Activated naive CD8-positive, alpha-beta T cell treated with anti-CD3 and anti-CD28 coated beads for 36 hours (primary cell): ENCODE measurements at places on chromosomes 12 and 14. TPM values are rescaled to one million over a fixed set of nuclear protein-coding genes. Genes with fewer than 3 reads are reported as not detected.

The TRMT61A gene
- total RNA-seq: 20.6 TPM

The HNRNPC gene
- 1,302 TPM for total RNA-seq

The RERG gene
- total RNA-seq: not detected

The NID2 gene
- total RNA-seq: not detected

The CPNE6 gene
- total RNA-seq: not detected

The LALBA gene
- total RNA-seq: not detected

The MUCL1 gene
- not detected for total RNA-seq

The DPY19L2 gene
- 4.6 TPM for total RNA-seq

The CD163L1 gene
- total RNA-seq: not detected

The KLRG1 gene
- 2.2 TPM for total RNA-seq
